ENCODE measurements at places on chromosomes 4 and X.

DNA sequence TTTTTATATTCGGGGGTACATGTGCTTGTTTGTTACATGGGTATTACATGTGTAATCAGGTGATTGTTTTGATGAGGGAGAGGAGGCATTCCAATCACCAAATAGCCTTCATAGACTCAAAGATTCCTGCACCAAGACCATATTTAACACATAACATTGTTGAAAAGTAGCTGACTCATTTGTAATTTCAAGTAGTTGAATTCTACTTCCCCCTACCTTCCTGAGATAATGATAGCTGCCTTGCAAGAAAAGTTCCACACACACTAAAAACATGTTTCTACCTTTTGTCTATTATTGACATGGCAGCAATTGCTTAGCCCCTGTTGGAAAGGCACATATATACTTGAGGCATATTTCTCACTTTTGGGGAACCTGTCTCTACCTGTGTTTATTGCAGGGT, 16.1 kb downstream of the PGAM4 start:
- no peak for DNase-seq

- DNase-seq: peak; percentile 46
Measured at GRCh38 chr4:113293043-113293560, 243.6 kb downstream of the ANK2 start.

DNA sequence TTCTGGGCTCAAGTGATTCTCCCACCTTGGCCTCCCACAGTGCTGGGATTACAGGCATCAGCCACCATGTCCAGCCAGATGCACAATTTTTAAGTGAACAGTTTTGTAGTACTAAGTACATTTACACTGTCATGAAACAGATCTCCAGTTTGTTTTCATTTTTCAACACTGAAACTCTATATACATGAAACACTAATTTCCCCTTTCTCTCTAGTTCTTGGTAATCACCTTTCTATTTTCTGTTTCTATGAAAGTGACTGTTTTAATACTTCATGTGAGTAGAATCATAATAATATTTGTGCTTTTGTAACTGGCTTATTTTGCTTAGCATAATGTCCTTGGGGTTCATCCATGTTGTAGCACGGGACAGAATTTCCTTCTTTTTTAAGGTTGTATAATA, 237.4 kb downstream of the CAMK2D start:
- DNase-seq: no peak

DNA sequence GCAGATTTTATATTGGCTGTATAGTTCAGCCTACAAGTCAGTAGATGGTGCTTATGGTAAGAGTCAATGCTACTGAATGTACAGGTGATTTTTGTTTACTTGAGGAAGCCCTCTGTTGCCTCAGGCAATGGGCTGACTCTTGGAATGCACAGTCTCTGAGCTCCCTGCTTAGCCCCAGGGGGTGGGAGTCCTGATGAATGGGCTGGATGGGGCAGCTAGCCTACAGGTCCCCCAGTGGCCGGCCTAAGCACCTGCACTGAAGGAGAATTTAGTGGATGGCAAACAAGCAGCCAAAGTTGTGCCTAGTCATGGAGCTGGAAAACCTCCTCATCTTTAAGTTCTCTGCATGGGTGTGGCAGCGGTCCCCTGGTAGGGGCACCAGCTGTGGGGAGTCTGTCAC, 101.8 kb upstream of the CXorf51B start:
- DNase-seq: no peak

All from aorta (tissue), 5 donors.